ENCODE measurements at places on chromosomes 3 and 15. TPM values are rescaled to one million over a fixed set of nuclear protein-coding genes. Genes with fewer than 3 reads are reported as not detected.
A peak's percentile ranks its signal among the peaks of the same experiment; 100 is the strongest.

- DNase-seq: no peak
Observed at GRCh38 chr3:75967071-75967470, 181.7 kb upstream of the ZNF717 start.

- no peak for DNase-seq
Observed at GRCh38 chr3:143329567-143330211, 210.1 kb downstream of the CHST2 start.

GRCh38 chr3:167559924-167560323 lies 86.1 kb upstream of the SERPINI2 start:
- DNase-seq: no peak

DNA sequence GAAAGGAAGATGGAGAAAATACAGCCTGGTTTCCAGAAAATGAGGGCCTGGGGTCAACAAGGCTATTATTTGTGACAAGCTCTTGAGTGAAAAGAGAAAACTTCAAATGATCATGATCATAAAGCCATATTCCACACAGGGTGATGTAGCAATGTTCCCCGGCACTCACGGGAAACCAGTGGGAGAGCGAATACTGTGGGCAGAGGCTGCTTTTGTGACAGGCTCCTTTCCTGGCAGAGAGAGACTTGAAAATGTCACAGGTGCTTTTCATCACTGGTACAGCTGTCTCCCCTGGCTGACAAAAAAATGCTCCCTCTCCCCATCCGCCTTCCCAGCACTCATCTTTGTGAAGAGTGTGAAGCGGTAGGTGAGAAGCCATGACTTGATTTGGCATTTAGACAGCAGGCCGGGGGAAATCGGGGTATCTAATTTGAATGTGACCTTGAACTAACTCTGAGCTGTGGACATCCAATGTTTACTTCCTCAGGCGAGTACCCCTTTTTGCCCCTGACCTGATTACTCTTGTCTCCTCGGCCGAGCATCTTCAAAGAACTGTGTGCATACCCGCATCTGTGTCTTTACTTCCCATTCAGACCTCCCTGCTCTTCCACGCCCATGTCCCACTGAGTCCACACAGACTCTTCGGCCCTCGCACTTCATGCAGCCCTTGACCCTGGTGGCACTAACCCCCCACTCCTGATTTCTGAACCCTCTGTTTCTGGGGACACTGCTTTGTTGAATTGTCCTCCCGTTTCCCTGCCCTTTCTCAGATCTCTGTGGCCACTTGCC lies 23.2 kb downstream of the CA12 start:
- no peak for DNase-seq

DNA sequence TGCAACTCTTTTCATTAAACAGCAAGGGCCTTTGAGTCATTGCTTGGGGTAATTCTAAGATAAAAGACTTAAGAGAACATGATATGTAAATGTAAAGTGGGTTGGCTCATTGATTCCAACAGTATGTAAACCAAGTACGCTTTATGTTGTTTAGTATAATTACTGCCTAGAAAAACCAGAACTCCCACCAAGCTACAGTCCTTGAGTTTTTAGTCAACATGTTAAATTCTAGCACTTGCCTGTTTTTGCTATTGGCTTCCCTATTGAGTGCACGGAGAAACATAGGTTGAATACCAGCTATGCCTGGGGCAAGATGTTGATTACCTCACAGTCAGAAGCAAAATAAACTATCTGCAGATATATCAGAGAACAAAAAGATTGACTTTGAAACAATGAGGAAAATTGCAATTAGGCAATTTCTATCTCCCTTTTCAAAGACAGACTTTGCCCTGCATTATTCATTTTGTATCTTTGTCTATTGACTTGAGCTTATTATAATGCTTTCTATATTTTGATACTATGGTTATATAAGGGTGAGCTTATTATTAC lies 179.3 kb downstream of the ZPLD1 start:
- no peak for DNase-seq

- no peak for DNase-seq
Observed at GRCh38 chr15:52318729-52319500, 23.3 kb upstream of the MYO5C start.

DNA sequence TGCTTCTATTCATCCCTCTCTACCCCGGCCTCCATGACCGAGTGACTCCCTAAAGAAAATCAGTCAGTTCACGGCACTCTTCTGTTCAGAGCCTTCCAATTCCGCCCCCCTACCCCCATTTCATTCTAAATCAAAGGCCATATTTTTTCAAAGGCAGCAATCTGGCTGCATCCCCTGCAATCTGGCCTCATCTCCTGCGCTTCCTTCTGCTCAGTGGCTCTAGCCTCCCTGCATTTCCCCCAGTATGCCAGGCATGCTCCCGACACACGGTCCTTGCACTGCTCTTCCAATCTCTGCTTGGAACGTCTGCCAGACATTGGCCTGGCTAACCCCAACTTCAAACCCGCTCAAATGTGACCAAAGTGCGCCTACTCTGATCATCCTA lies 67.7 kb downstream of the EXOG start:
- DNase-seq: no peak

- no peak for DNase-seq
Observed at GRCh38 chr3:5007873-5008272, 28.6 kb downstream of the BHLHE40 start.

The CFAP92 gene
- 0.15 TPM for total RNA-seq

The CYP1A1 gene
- total RNA-seq: 2.0 TPM

DNA sequence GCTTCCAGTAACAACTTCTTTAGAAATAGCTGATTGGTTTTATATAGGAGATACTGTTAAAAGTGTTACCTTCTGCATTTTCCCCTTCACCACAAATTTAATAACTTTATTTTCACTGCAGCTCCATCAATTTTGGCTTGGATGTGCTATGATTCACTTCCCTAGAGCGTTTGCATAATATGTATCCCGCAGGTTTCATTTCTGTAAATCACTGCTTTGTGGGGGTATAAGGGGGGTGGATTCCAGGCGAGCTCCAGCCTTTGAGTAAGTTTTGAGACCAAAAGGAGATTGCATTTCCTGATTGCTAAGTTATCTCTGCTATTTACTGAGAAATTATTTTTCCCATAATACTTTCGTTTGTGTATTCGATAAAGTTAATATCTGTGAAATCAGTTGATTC lies 232.6 kb downstream of the TBL1XR1 start:
- DNase-seq: no peak

- DNase-seq: peak; percentile 86
Observed at GRCh38 chr3:49092938-49093852, 676 bp downstream of the QRICH1 start.

DNA sequence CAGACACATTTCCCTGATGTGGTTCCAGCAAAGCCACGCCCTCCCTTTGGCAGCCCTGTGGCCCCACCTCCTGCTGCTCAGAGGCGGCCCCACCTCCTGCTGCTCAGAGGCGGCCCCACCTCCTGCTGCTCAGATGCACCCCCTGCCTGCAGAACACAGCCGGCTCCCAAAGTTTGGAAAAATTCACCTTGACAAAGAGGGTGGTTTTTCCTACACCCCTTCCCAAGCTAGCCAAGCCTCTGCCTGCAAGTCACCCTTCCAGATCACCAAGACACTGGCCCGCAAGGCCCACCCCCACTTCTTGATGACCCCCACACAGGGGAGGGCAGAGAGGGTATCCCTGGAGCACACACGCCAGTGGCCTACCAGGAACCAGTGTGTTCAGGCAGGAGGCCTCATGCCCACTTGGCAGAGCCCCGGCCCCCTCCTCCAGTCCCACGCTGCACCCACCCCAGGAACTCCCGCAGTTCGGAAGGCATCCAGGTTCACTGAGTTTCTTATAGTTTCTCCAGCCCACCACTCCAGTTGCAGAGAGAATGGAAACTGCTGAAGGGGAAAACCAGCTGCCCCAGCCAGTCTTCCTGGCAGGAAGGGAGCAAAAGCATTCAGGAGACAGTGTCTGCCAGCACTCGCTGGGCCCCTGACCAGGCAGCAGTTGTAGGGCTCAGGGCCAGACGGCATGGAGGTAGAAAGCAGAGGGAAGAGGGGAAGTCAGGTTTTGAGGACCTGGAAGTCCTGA lies 2.3 kb upstream of the HAPLN3 start:
- peak; percentile 66 for DNase-seq

- DNase-seq: peak; percentile 18
Observed at GRCh38 chr15:28885630-28886430, at the start of gene APBA2. Gene APBA2, plus strand, starts transcription at chr15:28885974. Its CDS starts 167,911 bp downstream, at chr15:29053885.

DNA sequence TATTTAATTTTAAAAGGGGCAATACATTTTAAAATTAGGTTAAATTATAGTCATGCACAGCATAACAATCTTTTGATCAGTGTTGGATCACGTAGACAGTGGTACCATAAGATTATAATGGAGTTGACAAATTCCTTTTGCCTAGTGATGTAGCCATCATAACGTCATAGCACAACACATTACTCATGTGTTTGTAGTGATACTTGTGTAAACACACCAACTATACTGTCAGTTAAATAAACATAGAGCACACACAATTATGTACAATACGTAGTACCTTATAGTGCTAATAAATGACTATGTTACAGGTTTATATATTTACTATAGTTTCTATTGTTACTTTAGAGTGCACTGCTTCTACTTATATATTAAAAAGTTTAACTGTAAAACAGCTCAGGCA lies 31.2 kb downstream of the FOXB1 start:
- DNase-seq: no peak

The GATM gene
- 2.2 TPM for total RNA-seq

The ERC2 gene
- not detected for total RNA-seq

- DNase-seq: no peak
Observed at GRCh38 chr3:45135959-45136358, 10.2 kb downstream of the CDCP1 start.

DNA sequence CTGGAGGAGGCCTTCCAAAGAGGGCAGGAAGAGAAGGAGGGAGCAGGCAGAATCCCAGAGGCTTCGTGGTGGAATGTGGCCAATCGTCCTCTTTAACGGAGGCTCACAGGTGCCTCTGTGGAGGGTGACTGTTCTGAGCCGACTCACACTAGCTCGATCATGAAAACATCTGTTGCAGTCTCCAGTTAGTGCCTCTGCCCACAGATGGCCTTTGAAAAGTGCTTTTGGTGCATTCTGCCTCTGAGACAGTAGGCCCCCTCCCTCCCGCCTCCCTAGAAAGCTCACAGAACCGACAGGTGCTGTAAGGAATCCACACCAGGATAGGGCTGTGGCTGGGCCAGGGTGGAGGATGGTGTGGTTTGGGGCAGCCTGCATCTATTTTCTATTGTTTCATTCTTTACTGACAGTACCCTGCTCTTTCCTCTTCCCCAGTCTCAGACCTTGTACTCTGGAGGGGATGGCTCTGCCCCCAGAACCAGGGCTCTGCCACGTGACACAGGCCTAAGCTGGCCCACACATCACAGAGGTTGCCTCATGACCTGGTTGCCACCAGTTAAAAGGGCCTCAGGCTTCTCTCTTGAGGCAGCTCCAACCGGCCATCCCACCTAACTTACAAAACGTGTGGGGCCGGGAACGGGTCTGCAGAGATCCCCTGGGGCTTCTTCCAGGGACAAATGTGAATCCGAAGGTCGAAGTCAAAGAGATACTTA lies 27.2 kb upstream of the PIGZ start:
- no peak for DNase-seq

The CCNB2 gene
- 96.3 TPM for total RNA-seq

The KCNH8 gene
- not detected for total RNA-seq

The IMPG2 gene
- 0.18 TPM for total RNA-seq

The CCDC174 gene
- total RNA-seq: 25.1 TPM

DNA sequence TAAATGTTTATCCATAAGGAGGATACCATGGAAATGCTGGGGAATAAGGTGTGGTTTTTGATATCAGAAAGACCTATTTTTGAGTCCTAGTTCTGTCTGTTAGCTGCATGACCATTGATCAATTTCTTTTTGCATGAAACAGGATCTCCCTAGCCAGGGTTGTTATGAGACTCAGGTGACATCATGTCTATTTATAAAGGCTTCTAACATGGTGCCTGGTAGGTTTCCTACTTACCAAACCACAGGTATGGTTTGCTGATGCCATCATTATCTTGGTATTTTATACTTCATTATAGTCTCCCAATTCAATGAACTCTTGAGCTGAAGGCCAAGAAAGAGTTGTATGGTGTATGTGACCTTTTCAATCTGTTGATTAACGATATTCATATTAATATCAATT lies 144.0 kb downstream of the CLSTN2 start:
- DNase-seq: no peak

The NEK10 gene
- 0.35 TPM for total RNA-seq

The CCK gene
- total RNA-seq: not detected

- DNase-seq: no peak
Observed at GRCh38 chr15:70475921-70476320, 287.4 kb downstream of the UACA start.

- no peak for DNase-seq
Observed at GRCh38 chr3:56323986-56324420, 144.3 kb downstream of the ERC2 start.

The ECE2 gene
- not detected for total RNA-seq

DNA sequence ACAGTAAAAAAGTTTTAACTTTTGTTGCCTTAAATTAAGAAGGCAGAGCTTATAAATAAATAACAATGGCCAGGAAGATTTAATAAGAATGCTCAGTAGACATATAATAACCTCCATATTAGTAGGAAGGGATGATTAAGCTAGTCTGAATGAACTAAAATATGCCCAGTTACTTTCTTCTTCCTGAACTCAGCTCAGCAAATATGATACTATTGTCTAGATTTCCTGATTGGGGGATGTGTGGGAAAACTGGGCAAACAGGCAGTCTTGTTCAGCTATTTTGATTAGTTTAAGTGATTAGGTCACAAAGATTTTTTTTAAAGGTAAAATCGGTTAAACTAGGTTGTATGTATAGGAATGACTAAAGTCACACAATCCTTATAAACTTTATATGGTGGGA lies 167.2 kb upstream of the SLC2A2 start:
- DNase-seq: no peak

The TAGLN3 gene
- total RNA-seq: not detected

The UROC1 gene
- not detected for total RNA-seq

The SPPL2A gene
- total RNA-seq: 102 TPM

DNA sequence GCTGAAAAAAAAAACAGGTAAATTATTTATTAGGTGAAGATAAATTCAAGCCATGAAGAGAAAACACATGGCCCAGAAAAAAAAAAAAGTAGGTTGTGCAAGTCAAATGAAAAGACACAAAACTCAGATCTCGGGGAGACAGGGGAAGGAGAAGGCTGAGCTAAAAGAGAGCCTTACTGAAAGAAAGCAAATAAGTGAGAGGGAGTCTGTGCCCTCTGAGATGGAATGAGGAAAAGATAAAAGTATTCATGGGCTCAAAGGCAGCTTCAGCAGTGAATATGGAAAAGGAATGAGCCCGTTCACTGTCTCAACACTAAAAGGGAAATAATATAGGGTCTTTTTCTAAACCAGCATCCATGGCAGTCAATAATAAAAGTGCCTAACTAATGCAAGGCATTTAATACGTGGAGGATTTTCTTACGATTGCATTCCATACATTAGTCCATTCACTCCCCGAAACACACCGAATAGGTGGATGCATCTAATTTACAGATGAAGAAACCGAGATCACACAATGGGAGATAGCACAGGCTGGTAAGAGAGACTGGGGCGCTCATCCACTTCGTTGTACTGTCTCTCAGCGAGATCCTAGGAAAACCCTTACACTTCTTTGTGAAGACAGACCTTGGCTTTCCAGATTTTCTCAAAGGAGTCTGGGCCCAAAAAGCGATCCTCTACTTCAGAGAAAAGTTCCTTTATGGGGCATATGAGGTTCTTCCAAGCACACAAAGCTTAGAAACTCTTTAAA lies 1.1 kb downstream of the TFDP2 start:
- no peak for DNase-seq

GRCh38 chr3:5191555-5192304 lies 4.2 kb downstream of the EDEM1 start:
- no peak for DNase-seq

The FANCI gene
- 196 TPM for total RNA-seq
